Stimulated activated CD8-positive, alpha-beta memory T cell treated with anti-CD3 and anti-CD28 coated beads, Interleukin-4, amount 100 ng/mL, for 4 hours (primary cell): ENCODE measurements at places on chromosomes 3 and 15.

DNA sequence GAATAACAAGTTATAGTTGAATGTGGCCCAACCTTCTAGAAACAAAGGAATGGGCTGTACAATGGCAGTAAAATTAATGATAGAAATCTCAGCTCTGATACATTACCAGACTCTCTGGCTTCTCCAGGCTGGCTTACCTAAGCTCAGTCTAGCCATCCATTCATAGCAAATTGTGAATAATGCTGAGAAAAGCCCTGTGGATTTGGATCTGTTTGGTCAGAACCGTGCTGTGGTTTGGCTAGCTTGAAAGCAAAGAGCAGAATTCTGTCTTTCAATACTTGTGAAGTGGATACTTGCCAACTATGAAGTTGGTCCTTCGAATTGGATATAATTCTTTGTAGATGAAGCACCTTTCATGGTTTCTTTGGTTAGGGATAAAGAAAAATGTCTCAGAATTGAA is 199.1 kb downstream of the EPHA3 start:
- no peak for DNase-seq

GRCh38 chr15:71443538-71443937 is 328.3 kb downstream of the THSD4 start:
- DNase-seq = no peak

DNA sequence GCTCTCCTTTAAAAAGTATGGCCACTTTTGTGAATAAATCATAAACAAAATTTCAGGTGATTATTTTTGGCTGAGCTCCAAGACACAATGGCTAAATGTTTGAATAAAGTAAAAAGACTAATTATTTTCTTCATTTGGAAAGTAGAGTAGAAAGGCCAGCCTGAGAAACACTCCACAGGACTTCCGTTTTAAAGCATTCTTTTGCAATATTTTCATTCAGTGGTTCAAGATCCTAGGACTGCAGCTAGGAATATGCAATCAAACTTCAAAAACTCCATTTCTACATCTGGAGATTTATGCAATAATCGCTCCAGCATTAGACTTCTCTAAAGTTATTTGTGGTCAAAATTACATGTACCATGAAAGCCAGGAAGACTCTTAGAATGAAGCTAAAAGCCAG is 62.8 kb downstream of the MECOM start:
- DNase-seq = no peak

DNA sequence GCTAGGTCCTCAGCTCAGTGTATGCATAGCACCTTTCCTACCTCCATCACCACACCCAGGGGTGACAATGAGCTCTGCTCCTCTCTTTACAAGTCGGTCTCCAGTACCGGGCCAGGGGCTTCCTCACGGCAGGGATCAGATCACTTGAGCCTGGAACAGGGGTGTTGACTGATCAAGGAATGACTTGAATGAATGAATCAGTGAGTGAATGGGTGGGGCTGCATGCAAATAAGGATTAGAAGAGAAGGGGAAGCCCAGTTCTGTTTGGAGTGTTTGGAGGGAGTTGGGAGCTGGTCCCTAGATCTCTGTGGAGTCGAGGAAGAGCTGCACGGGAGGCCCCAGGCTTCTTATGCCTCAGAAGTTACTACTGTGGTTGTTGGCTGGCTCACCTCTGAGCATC is 87.0 kb downstream of the TMEM266 start:
- DNase-seq = no peak

GRCh38 chr15:63877713-63878271 is 44.0 kb upstream of the HERC1 start:
- DNase-seq = no peak

GRCh38 chr3:157871838-157872460 is 234.3 kb downstream of the SHOX2 start:
- no peak for DNase-seq

- DNase-seq = no peak
Measured at GRCh38 chr15:75065467-75065850, 42.1 kb downstream of the PPCDC start.

GRCh38 chr3:159947220-159947619 is 41.4 kb upstream of the IL12A start:
- DNase-seq = no peak

- no peak for DNase-seq
Measured at GRCh38 chr3:175493301-175493700, 634.2 kb downstream of the NAALADL2 start.

- DNase-seq = no peak
Measured at GRCh38 chr3:139202226-139202958, 141.4 kb upstream of the MRPS22 start.
